GF-D8 (cell line): ENCODE measurements at places on chromosomes 6 and 20.

DNA sequence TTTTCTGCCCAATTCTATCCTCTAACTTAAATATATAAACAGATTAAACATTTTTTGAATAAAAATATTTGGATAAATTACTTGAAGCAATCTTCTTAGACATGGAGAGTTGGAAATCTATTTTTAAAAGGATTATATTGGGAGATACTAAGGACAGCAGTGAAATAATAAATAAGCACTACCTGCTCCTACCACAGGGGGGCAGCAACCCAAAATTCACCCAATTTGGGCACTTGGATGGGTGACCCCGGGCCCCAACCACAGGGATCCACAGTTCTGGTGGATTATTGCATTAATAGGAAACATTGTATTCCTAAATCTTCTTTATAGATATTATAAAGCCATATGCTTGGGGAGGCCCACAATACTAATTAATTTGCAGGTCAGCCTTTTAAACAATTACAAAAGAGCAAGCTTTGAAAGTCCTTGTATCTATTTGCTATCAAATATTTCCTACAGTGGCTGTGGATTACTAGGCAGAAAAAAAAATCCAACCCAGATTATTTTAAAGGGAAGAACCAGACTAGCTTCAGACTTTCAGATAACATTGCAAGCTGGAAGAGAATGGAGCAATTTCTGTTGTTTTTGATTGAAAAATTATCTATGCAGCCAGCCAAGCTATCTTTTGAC is 66.4 kb upstream of the PDE10A start:
- DNase-seq, result no peak

- no peak for DNase-seq
These were observed 343.5 kb downstream of the RNGTT start for GRCh38 chr6:88619951-88620350.

GRCh38 chr6:4763921-4764320 is 12.3 kb upstream of the CDYL start:
- DNase-seq, result no peak

GRCh38 chr6:31870385-31870921 is 7.8 kb upstream of the NEU1 start:
- no peak for DNase-seq

DNA sequence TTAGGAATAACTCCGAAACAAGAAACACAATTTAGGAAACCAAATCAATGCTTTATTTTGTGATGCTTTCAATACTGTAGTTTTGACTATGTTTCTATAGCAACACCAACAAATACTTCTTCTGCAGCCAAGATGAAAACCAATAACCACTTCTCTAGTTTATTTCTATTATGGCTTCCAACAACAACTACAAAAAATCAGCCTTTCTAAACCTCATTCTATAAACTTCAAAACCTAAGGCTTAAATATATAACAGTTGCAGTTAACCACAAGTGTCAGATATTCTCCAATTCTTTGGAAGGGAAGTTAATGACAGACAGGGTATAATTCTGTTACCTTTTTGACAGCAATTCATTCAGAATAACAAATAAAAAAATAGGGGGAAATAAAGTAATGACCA is 80.9 kb downstream of the EPB41L2 start:
- no peak for DNase-seq

- no peak for DNase-seq
These were observed 295.9 kb downstream of the ADGB start for GRCh38 chr6:146894624-146895023.

DNA sequence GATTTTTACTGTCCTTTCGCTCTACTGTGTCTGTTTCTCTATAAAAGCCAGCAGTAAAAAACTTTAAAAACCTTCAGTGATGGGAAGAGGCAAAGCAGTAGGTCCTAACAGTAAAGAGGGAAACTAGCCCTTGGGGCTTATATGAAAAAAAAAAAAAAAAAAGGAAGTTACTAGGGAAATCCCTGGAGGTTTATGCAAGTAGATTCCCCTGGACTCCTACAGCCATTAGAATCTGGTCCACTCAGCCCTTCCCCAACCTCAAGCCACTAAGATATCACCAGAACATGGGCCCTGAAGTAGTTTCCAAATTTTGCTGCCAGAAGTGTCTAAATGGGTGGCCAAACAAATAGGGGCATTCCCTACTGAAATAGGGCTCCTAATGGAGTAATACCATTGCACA is 70.5 kb upstream of the HINT3 start:
- DNase-seq, result no peak

DNA sequence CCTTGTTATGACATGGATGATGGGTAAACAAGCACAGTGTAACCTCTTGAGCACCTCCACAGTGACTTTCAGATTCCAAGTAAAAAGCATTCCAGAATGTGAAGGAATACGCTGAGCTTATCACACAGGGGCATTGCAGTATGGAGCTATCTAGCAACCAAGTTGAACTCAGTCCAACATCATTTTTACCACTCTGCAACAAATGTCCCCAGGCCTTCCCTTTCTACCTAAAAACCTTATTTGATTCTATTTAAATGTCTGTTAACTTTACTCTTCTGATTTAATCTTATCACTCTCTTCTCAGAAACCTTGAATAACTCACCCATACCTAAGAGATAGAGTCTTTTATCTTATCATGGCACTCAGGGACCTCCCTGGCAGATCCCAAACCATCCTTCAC is 195.8 kb upstream of the CDYL start:
- no peak for DNase-seq

- no peak for DNase-seq
These were observed 628 bp downstream of the SLC35B2 start for GRCh38 chr6:44256775-44257024.

GRCh38 chr6:128335963-128336362 is 184.4 kb downstream of the PTPRK start:
- DNase-seq, result no peak

GRCh38 chr20:14312001-14312400 is 25.4 kb downstream of the FLRT3 start:
- DNase-seq, result no peak

- no peak for DNase-seq
These were observed 8.1 kb upstream of the CCN5 start for GRCh38 chr20:44707018-44707579.

GRCh38 chr6:71414486-71414885 is 125.9 kb downstream of the OGFRL1 start:
- no peak for DNase-seq

DNA sequence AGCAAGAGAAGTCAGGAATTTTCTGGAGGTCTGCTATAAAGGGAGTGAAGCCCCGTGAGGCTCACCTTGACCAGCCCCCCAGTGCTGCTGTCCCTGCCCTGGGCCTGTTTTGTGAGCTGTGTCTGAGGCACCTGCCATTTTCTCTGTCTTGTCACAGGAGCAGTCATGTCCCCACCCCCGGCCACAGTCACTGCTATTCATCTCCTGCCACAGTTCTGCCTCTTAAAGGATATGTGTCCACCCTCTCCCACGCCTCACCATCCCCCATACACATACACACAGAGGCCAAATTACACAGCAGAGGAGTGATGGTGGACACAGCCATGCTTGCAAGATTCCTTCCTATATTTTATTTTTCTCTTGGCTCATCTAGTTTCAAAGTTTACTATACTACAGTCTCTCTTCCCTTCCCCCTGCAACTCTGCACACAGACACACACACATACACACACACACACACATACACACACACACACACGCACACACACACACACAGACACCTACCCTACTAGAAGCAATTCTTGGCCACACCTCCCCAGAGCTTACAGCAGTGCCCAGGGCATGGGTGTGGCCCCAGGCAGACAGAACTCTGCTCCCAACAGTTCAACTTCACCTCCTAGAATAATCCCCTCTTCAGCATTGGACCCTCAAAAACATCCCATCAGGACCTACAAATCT is 68.7 kb upstream of the TAB2 start:
- DNase-seq, result no peak

- DNase-seq, result no peak
These were observed 1.6 kb downstream of the CLPSL1 start for GRCh38 chr6:35782424-35782823.

- no peak for DNase-seq
These were observed 454 bp downstream of the L3MBTL3 start for GRCh38 chr6:130018744-130019325.

DNA sequence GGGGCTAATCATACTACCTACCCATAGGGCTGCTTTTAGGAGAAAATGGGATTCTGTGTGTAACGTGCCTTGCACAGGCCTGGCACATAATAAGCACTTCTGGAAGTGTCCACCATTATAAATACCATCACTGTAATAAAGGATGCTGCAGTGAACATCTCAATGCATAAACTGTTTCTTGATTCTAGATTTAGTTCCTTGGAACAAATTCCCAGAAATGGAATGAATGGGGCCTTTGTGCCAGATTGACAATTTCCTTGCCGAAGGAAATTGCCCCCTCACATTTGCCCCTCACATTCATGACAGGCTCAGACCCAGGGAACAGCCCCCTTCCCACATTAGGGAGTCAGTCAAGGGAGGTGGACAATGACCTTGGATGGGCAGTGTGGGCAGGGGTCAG is 29.2 kb downstream of the BPIFB4 start:
- DNase-seq, result no peak

DNA sequence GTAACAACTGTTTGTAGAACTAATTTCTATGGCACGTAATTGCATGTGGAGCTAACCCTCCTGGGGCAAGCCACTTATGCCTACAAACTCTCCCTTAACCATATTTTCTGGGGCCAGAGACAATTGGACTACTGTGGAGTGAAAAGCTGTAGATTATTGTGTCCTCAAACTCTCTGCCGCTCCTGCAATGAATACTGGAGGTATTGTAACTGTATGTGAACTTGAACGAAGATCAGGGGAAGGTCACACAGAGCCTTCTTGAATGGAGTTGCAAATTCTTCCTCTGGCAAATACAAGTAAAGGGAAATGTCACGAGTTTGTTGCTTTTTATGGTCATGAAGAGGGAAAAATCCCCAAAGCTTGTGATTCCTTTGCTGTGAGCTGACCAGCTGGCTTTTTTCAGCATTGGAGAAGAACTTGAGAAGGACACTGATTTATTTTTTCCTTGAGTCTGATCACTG is 18.2 kb downstream of the AKAP12 start:
- no peak for DNase-seq

DNA sequence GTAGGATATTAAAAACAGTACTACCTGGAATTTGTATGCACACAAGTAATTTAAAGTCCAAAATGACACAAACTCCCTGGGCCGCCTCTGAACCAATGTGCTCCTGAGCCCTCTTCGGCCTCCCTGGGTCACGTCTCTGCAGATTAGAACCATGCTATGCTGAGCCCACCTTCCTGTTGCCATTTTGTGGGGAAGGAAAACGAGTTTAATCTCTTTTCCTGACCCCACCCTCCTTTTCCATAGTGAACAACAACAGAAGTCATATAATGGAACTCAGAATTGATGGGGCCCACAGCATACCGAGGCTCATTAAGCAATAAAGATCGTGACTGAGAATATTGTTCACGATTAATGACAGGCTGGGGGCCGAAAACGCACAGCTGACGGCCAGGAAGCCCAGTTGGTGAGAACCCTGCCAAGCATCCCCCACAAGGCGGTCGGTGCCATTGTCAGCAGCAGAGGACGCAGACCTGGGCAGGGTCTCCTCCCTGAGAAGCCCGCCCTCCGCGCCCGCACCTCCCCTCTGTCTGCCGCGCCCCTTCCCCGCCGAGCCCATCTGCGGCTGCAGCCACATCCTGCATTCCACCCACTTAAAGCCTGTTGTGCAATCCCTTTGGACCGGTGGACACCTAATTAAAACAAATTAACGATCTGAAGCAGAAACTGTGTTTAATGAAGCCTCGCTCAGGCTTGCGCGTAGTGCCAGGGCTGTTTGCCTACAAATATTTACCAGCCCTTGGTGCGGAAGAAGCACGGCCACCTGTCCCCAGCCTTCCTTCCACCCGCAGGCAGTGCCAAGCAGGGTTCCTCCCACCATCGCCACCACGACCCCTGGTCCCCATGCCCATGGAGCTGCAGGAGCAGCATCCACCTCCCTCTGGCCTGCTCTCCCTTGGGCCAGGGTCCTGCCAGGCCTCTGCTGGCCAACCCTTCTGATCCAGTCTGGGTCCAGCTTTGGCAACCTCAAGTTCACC is 68.1 kb downstream of the DLL1 start:
- DNase-seq, result no peak

DNA sequence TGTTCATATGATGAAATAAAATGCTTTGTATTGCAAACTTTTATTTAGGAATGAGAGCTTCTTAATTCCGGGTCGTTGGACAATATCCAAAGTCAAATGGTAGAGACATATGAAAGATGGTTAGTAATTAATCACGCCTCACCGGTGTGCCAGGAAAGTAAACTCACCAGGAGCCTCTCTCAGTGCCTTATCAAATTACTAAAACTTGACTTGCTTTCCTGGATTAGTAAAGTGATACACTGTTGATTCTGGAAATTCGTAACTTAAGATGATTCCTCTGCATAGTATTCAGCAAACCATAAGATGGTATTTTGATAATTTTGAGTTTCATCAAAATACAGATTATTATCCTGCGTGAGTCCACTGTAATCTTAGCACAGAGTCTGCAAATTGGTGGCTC is 115.2 kb downstream of the PAX1 start:
- no peak for DNase-seq
